ENCODE measurements at places on chromosomes 6 and 20.

DNA sequence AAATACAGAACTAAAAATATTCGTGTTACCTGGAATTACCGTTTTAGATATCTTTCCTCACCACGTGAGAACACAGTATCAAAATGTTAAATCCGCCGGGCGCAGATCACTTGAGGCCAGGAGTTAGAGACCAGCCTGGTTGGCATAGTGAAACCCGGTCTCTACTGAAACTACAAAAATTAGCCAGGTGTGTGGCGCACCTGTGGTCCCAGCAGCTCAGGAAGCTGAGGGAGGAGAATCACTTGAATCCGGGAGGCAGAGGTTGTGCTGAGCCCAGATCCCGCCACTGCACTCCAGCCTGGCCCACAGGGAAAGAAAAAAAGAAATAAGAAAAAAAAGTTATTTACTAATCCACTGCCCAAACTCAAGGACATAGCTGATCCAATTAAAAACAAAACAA lies 4.8 kb upstream of the DDX43 start:
- DNase-seq = no peak

- no peak for DNase-seq
Measured at GRCh38 chr20:1302685-1303541, 26.0 kb downstream of the SDCBP2 start.

GRCh38 chr6:147933224-147933623 lies 409.4 kb upstream of the SASH1 start:
- DNase-seq = no peak

GRCh38 chr6:20718705-20719653 lies 184.7 kb downstream of the CDKAL1 start:
- no peak for DNase-seq

GRCh38 chr6:37919417-37920157 lies 100.1 kb downstream of the ZFAND3 start:
- DNase-seq = no peak

- no peak for DNase-seq
Measured at GRCh38 chr6:38549180-38549579, 90.5 kb downstream of the BTBD9 start.

DNA sequence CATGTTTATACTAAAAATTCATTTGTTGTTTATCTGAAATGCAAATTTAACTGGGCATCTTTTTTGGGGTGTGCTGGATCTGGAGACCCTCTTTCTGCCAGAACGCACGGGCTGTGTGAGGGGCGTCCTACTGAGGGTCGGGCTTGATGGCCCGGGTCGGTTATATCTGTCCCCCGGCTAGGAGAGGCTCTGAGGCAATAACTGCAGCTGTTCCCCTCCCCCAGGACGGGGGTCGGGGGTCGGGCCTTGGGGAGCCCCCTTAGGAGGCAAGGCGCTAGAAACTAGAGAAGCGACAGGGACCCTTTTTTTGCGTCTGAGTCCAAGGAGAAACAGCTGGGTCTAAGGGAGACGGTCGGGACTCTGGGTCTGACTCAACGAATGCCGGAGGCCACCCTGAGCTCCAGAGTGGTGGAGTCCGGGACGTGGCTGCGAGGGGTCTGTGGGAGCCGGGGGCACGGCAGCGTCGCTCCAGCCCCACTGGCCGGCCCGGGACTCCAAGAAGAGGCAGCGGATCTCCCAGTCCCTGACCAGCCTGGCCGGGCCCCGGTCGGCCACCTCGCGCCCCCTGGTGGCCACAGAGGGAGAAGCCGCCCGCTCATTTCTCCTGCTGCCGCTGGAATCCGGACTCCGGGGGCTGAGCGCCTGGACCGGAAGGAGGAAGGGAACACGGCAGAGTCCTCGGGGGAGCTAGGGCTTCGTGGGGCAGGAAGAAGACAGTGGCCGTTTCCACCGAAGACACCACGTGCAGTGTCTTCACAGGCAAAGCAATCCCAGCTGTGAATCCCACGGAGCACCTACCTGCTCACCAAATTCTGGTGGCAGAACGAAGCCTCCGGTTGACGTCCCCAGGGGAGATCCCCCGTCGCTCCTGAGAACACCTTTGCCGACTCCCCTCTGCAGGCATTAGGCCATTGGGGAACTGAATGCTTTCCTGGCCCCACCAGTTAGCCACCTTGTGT lies 24.0 kb upstream of the SCML4 start:
- peak; percentile 64 for DNase-seq

DNA sequence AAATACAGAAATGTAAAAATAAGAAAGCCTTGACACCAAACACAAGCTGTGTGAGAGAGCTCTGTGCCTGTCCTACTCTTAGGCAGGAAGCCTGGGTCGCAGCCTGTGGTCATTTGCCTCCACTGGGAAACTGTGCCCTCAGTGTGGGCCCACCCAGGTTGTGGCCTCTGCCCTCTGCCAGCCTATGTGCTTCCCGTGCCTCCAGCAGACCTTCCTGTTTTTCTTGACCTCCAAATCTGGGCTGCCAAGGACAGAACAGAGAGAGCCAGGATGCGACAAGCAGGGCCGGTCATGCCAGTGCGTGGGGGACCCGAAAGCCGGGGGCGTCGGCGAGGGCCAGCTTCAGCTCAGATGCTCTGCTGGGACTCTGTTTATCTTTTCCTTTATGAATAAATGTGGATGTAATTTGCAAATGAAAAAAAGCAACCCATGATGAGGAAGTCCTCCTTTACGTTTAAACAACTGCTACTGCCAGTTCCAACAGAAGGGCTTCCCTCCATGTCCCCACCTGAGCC lies 189.2 kb upstream of the EXOC2 start:
- no peak for DNase-seq

- no peak for DNase-seq
Measured at GRCh38 chr6:84902354-84902928, 138.0 kb upstream of the TBX18 start.

- DNase-seq = no peak
Measured at GRCh38 chr6:155710704-155711103, 255.1 kb upstream of the NOX3 start.

GRCh38 chr6:137882225-137882961 lies 15.3 kb downstream of the TNFAIP3 start:
- DNase-seq = no peak

GRCh38 chr20:430091-430999 lies 22.2 kb downstream of the RBCK1 start:
- DNase-seq = no peak

DNA sequence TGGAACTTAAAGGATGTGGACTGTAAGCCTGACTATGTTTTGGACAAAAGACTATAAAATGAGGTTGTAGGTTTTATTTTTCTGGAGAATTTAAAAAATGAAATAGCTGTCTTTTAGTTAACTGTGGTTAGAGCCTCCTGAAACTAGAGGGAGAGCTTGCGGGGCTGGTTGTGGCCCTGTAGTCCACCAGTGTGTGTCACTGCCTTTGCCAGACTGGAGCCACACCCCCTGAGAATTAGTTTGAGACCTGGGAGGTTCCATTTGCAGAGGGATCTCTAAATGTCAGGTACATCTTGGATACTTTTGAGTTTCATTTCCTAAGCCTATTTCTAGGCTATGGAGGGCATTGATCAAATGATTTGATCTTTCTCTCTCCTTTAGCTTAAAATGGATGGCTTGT lies 20.8 kb downstream of the ZC2HC1B start:
- DNase-seq = no peak

- no peak for DNase-seq
Measured at GRCh38 chr6:42131531-42131930, 10.9 kb downstream of the C6orf132 start.

- DNase-seq = no peak
Measured at GRCh38 chr20:16621435-16622141, 48.3 kb upstream of the KIF16B start.

DNA sequence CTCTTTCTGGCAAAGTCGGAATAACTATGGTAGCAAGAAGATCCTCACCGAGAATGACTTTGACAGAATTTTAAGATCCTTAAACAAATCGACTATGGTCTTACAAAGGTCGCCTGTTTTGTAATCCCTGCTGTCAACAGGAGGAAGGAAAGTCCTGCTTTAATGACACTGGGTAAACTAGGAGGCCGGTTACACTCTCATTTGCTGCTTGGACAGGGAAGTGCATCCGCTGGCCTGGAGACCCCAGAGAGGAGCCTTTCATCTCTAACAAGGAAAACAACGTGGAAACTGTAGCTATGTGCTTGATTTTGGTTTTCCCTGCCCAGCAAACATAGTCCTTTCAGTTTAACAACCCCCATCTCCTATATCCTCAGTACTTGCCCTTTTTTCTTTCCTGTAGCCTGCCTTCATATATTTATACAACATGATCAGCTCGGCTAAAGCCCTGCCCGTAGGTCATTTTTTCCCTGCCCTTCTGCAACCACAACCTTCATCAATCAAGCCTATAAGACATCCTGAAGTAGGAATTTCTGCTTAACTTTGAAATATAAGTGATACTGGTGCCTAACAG lies 97.2 kb upstream of the RIN2 start:
- no peak for DNase-seq

DNA sequence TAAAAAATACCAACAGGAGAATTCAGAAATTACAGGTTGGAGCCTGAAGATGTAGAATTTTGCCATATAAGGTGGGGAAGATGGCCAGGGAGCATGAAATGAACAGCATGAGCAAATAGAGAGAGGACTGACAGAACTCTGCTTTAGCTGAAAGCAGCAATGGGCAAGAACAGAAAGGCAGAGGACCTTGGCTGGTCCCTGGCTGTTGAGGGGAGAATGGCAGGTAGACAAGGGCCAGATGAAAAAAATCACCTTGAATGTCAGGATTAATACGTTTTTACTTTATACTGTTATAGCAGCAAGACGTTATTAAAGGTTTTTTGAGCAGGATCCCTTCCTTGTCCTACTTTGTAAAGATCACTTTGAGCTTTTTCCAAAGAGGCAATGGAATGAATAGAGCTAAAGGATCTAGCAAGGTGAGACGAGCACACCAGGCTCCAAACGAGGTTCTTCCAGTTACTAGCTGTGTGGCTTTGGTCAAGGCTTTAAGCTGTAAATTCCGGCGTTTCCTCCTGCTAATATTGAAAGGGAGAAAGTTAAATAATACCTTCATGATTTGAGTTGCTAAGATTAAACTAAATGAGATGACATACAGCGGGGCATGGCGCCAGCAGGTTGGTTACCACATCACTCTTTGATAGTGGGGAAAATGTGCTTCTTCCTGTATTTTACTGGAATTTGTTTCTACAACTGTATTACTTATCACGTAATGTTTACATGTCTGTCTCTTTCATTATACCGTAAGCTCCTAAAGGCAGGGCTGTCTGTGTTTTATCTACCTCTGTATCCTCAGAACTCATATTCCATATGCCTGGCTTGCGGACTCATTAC lies 776 bp downstream of the PPIL1 start:
- DNase-seq = no peak

- DNase-seq = no peak
Measured at GRCh38 chr20:375265-375889, 5.2 kb upstream of the TRIB3 start.

GRCh38 chr6:168310403-168310802 lies 9.2 kb downstream of the DACT2 start:
- DNase-seq = no peak

GRCh38 chr6:66307490-66307889 lies 600.5 kb upstream of the EYS start:
- no peak for DNase-seq

DNA sequence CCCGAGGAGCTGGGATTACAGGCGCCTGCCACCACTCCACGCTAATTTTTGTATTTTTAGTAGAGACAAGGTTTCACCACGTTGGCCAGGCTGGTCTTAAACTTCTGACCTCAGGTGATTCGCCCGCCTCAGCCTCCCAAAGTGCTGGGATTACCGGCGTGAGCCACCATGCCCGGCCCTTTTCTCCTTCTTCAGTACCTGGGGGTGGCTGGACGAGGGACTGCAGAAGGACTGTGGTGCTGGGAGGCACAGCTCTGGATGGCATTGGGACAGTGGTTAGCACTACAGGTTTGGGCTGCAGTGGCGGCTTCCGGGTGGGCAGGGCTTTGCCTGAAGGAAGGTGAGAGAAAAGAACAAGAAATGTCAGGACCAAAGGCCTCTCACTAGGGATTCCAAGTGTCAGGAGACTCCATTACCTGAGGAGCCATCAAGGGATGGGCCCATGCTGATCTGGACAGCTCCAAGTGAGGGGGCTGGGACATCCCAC lies 7.4 kb downstream of the ATF6B start:
- DNase-seq = no peak

DNA sequence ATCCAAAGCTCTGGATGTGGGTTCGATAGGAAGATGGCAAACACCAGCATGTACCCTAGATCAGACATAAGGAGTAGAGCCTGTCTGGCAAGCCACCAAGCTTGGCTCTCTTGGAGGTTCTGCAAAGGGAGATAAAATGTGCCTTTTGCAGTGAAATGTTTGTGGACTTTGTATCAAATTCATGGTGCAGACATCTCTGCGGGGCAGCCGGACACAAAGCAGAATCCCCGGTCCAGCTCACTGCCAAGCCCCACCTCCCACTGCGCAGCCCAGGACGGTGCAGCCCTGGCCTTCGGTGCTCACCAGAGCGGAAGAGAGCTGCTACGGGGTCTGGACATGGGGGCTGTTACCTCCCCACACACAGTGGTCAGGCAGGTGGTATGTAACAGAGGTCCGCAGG lies 333.6 kb upstream of the JARID2 start:
- DNase-seq = no peak

GRCh38 chr20:35226126-35226883 lies at the start of gene MMP24:
Gene MMP24 (plus strand): TSS chr20:35226690. CDS start chr20:35226739, 49 bp downstream.
- no peak for DNase-seq

- no peak for DNase-seq
Measured at GRCh38 chr6:106574741-106575458, 54.4 kb downstream of the RTN4IP1 start.

Data from NK-92 treated with Interleukin-12 subunit alpha and Interleukin-12 subunit beta, amount 100 ng/mL, for 24 hours (cell line).